CD8-positive, alpha-beta T cell (primary cell): ENCODE measurements at places on chromosomes 5 and 9.

- DNase-seq: no peak
These were observed 16.0 kb upstream of the ZBTB43 start for GRCh38 chr9:126788634-126789349.

- peak; percentile 19 for DNase-seq
These were observed 8.8 kb downstream of the ARPC5L start for GRCh38 chr9:124870723-124871122.

- no peak for DNase-seq
These were observed 375.7 kb downstream of the NTRK2 start for GRCh38 chr9:85045271-85045670.

DNA sequence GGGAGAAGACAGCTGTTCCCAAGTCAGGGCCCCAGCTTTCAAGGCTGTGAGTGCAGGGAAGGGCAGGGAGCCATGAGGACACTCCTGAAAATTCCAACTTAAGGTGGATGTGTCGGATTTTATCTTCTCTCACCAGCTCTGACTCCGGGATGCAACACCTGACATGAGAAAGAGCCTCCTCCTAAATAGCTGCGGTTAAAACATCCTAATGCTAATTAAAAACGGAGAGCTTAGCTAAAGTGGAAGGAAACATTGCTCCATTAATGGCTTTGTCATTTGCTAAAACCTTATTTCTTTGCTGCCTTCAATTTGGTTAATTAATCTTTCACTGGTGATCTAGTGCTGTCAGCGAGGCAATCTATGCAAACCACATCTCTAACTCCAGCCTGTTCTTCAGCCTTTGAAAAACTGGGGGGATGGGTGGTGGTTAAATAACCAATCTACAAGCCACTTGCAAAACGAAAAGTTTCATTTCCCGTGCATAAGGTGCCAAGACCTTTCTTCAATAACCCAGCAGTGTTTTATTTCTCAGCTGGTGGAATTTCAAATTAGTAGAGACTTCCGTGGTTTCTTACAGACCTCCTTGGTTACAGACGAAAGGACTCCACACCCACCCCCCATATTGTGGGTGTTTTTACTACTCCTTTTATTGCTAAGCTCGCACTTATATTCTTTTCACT lies 379.6 kb downstream of the MLLT3 start:
- DNase-seq: peak; percentile 59

GRCh38 chr5:316210-317085 lies 5.1 kb upstream of the AHRR start:
- no peak for DNase-seq

DNA sequence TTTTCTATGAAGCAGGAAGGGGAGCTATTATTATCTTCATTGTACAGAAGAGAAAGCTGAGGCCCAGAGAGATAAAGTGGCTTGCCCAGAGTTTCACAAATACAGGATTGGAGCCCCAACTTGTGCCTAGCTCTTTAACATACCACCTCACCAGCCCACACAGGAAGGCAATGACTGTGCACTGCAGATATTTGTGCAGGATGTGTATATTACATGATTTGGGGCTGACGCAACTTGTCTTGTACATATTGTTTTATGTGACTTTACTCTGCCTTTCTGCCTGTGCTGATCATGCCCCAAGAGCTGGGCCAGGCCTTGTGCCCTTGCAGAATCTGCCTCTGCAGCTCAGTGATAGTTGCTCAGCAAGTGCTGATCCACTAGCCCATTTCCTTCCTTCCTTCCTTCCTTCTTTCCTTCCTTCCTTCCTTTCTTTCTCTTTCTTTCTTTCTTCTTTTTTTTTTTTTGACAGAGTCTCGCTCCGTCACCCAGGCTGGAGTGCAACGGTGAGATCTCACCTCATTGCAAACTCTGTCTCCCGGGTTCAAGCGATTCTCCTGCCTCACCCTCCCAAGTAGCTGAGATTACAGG lies 106.6 kb upstream of the TBCA start:
- DNase-seq: no peak
